ENCODE measurements at places on chromosomes 5 and 9.

- peak; percentile 70 for DNase-seq
These were observed 63.6 kb upstream of the IL12B start for GRCh38 chr5:159393854-159394274.

GRCh38 chr9:33445389-33446239 is 1.8 kb downstream of the AQP3 start:
- DNase-seq, result no peak

DNA sequence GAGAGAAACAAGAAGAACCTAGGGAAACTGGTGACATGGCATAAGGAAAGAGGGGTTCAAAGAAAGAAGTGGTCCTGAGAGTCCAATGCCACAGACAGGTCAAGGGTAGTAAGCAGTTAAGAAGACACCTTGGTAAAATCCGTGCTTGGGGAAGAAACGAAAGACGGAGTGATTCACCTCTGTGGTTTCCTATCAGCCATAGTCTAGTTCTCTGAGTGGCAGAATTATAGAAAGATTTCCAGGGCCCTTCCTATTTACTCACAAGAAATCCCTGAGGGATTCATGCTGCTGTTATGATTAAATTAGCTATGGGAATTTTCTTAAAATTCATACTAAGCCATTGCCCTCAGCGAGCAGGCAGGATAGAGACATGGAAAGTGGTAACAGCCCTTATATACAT is 31.7 kb downstream of the IL33 start:
- DNase-seq, result no peak

DNA sequence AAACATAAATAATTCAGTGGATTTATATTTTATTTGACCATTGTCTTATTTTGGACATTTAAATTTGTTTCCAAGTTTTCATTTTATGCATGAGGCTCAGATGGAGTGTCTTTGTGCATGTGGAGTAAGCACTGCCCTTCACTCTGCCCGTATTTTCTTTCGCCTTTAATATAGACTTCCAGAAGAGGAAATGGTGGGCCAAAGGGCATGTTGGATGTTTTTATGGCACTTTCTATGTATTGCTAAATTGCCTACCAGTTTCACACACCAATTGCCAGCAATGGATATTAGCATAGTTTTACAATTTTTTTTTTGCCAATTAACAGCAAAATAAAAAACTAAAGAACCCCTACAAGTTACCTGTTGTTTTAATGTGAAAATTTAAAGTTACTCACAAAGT is 38.4 kb downstream of the ZSWIM6 start:
- DNase-seq, result no peak

DNA sequence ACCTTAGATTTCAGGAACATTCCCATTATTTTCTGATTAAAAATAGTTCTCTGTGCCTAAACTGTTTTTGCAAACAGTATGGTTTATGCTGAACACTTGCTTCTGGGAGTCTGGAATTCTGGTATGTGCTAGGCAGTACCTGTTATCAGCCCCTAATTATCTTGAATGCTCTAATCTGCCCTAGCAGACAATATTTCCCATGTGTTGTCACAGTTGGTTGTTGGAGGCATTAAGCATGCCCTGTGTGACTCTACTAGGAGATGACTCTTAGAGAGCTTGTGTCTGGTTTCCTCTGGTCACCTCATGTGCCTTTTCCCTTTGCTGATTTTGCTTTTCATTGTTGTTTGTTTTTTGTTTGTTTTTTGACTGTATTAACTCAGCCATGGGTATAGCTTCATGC is 36.6 kb downstream of the UHRF2 start:
- DNase-seq, result no peak

Data from esophagus muscularis mucosa (tissue), 4 donors.